ENCODE measurements at places on chromosomes 1 and 21. TPM values are rescaled to one million over a fixed set of nuclear protein-coding genes. Genes with fewer than 3 reads are reported as not detected.
A peak's percentile ranks its signal among the peaks of the same experiment; 100 is the strongest.

DNA sequence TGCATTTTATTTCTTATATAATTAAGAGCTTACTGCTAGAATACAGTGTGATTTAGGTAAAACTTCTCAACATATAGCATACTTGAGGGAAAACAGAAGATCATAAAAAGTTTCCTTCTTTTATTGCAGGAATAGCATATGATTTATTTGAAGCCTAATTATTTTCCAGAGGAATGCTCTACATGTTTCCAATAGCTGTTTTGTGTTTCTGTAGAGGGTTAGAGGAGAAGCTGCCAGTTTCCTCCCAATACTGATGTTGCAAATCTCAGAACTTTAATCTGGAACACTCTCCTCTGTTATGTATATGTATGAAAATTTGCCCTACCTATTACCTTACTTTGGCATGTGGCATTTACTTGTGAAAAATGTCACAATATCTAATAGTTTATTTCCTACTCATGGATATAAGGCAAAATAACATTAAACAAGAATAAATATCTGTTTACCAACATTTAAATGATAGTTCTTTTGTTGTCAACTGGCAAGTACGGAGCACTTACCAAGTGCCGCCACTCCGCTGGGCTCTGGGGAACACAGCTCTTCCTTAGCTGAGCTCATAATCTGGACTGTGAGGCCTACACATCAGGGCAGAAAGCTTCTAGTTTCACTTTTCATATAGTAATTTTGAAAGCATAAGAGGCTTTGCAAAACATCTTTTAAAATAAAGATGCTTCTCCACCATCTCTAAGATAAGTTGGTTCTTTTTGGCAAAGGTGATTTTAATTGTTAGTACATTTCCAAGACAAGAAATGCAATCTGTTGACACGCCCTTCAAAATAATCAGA, 239.8 kb upstream of the C1orf105 start:
- no peak for DNase-seq

Gene TIMM17A
- total RNA-seq, result 49.5 TPM

Gene RGL1
- 5.9 TPM for total RNA-seq

GRCh38 chr1:40303051-40303771, 13.9 kb downstream of the COL9A2 start:
- no peak for DNase-seq

GRCh38 chr1:111449703-111450017, 396 bp downstream of the ATP5PB start:
- no peak for DNase-seq

- DNase-seq, result no peak
These were observed 60.3 kb upstream of the GREM2 start for GRCh38 chr1:240672132-240672811.

GRCh38 chr1:221849897-221850296, 108.0 kb upstream of the DUSP10 start:
- no peak for DNase-seq

DNA sequence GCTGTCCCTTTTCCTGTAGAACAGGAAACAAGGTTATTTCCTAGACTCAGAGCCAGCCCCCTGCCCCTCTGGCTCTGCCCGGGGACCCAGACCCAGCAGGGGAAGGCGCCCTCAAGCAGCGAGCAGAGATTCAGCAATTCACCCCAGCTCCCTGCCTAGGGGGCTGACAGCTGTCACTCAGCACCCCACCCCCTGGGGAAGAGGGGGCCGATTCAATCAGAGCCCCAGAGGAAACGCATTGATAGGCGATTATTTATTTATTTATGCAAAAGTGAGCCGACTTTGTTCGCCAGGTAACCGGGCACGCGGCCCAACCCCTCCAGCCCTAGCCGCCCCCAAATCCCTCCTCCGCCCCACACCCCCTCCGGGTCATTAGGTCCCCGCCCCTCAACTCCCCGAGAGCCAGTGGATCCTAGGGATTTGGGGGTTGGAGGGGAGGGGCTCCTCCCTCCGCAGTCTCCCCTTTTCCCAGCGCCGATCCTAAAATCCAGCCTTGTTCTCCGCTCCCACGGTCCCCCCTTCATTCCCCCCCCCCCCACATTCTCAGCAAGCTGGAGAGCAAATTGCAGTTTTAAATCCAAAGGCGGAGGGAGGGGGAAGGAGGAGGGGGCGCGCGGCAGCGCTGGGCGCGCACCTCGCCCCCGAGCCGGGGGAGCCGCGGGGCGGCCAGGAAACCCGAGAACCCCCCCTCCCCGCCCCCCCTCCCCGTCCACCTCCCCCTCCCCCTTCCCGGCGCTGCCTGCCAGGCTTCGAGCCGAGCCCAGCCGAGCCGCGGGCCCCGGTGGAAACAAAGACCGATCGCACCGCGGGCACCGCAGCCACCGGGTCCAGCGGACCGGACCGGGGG, 1.3 kb downstream of the AHDC1 start:
- DNase-seq, result peak; percentile 33

- no peak for DNase-seq
These were observed 6.0 kb upstream of the SHISA4 start for GRCh38 chr1:201882665-201883132.

Gene MTOR
- total RNA-seq, result 60.6 TPM

DNA sequence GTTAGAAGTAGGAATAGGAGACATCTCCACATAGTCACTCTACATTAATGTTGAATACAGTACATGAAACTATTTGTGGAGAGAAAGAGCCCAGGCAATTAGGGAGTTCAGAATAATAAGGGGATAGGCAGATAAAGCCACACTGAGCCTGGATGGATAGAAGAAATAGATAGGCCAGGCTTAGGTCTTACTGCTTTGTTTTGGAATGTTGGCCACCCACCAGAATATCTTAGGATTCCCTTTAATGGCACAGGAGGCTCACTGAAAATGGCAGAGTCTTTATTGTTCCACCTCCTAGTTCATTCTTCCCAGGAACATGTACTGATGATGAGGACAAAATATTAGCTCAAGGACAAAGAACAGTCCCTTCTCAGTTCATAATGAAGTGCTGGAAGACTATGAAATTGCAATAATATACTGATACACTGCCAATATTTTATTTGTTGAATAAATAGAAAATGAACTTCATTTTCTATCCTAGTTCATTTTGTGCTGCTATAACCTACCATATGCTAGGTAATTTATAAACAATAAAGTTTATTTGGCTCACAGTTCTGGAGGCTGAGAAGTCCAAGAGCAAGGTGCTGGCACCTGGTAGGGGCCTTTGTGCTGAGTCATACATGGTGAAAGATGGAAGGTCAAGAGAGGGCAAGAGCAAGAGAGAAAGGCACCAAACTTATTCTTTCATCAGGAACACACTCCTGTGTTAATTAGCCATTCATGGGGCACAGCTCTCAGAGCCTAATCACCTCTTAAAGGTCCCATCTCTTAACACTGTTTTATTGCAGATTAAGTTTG, 87.3 kb downstream of the TBX15 start:
- DNase-seq, result no peak
